ENCODE measurements at places on chromosomes 3 and 15.

GRCh38 chr3:129004639-129005295 is 3.7 kb downstream of the EFCC1 start:
- DNase-seq = no peak

DNA sequence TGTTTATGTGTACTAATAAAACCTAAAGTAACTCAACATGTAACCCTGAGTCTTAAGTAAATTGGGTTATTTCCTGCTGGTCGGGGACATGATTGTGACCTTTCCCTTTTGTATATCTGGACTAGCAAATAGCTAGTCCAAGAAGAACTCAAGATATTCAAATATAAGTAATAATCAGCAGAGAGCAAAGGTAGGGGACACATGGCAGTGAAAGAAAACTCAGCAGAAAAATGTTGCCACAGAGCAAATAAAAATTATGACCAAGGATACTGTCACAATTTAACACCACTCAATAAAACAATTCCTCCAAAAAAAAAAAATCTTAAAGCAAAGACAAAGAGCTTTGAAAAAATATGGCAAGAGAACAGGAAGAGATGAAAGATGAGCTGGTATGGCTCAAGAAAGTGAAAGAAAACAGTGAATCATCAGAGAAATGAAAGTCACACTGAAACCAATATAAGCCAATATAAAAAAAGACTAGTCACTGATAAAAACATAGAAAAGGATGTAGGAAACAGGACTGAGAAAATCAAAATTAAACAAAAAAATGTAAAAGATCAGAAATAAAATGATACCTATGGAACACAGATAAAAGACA is 43.4 kb downstream of the HLTF start:
- DNase-seq = peak; percentile 62

DNA sequence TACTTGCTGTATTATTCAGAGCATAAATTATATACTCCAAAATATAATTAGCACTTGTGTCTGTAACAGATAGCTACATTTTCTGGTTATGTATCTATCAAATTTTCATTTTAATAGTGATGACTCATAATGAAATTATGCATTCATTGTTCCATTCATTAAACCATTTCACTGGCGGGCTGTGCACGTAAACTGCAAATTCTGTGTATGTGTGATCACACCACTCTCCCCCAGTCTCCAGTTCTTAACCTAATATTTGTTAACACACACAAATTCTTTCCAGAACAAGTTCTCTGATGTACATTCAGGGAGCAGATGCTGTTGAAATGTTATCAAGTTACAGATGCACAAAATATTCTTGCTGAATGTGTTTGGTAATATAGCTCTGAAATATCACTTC is 3.8 kb upstream of the KCNMB2 start:
- DNase-seq = no peak

DNA sequence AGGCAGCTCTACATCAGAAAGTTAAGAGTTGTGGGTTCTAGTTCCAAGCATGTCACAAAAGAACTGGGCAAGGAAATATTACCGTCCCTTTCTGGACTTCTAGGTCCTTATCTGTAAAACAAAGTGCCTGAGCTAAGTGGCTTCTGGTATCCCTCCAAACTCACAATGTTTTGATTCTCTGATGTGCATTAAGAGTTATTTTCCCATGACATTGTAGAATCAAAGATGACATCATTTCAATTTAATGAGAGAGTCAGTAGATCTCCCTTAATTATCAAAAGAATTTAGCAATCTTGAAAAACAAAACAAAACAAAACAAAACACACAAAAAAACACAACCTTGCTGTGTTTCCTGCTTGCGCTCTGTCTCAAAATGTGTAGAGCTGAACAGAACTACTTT is 88.7 kb downstream of the DUT start:
- DNase-seq = no peak

GRCh38 chr3:109369510-109369909 is 32.2 kb upstream of the DPPA4 start:
- no peak for DNase-seq

GRCh38 chr3:129213238-129213637 is 29.5 kb upstream of the CNBP start:
- no peak for DNase-seq

GRCh38 chr3:53109891-53110771 is 20.1 kb downstream of the RFT1 start:
- peak; percentile 50 for DNase-seq
